ENCODE measurements at places on chromosomes 11 and 22. TPM values are rescaled to one million over a fixed set of nuclear protein-coding genes. Genes with fewer than 3 reads are reported as not detected.

OR8D4 gene
- not detected for polyA plus RNA-seq

NECTIN1 gene
- polyA plus RNA-seq, result 0.11 TPM

SLC37A2 gene
- polyA plus RNA-seq, result 11.2 TPM

P2RY6 gene
- not detected for polyA plus RNA-seq

GRIA4 gene
- polyA plus RNA-seq, result not detected

PAAF1 gene
- 16.8 TPM for polyA plus RNA-seq

ZNF214 gene
- polyA plus RNA-seq, result not detected

GRK3 gene
- polyA plus RNA-seq, result 10.4 TPM

ARFGAP3 gene
- 25.5 TPM for polyA plus RNA-seq

GPR83 gene
- polyA plus RNA-seq, result 0.20 TPM

MS4A15 gene
- polyA plus RNA-seq, result not detected

CNTF gene
- 0.11 TPM for polyA plus RNA-seq

GLYATL1 gene
- not detected for polyA plus RNA-seq

ACRV1 gene
- polyA plus RNA-seq, result not detected

MYO7A gene
- polyA plus RNA-seq, result not detected

IRAG1 gene
- polyA plus RNA-seq, result 0.18 TPM

TST gene
- polyA plus RNA-seq, result 3.8 TPM

PHLDA2 gene
- polyA plus RNA-seq, result not detected

CCND1 gene
- 9.6 TPM for polyA plus RNA-seq

PEX26 gene
- 3.4 TPM for polyA plus RNA-seq

MYRF gene
- not detected for polyA plus RNA-seq

PTGDR2 gene
- polyA plus RNA-seq, result 0.16 TPM

RIMBP3C gene
- 0.29 TPM for polyA plus RNA-seq

CCDC87 gene
- not detected for polyA plus RNA-seq

GAS2 gene
- polyA plus RNA-seq, result 3.4 TPM

TRIM68 gene
- polyA plus RNA-seq, result 13.1 TPM

HPX gene
- polyA plus RNA-seq, result 0.46 TPM

OR5B2 gene
- polyA plus RNA-seq, result not detected

ZBED5 gene
- 27.2 TPM for polyA plus RNA-seq

CADM1 gene
- 2.0 TPM for polyA plus RNA-seq

ANO1 gene
- not detected for polyA plus RNA-seq

DLG2 gene
- 2.0 TPM for polyA plus RNA-seq

PACSIN3 gene
- not detected for polyA plus RNA-seq

POLD4 gene
- 384 TPM for polyA plus RNA-seq

KRTAP5-9 gene
- not detected for polyA plus RNA-seq

HEPN1 gene
- polyA plus RNA-seq, result not detected

MFRP gene
- not detected for polyA plus RNA-seq

TENM4 gene
- not detected for polyA plus RNA-seq

HORMAD2 gene
- polyA plus RNA-seq, result not detected

MMP8 gene
- not detected for polyA plus RNA-seq
